Left renal cortex interstitium (tissue), 4 donors: ENCODE measurements at places on chromosomes 7 and 10.

DNA sequence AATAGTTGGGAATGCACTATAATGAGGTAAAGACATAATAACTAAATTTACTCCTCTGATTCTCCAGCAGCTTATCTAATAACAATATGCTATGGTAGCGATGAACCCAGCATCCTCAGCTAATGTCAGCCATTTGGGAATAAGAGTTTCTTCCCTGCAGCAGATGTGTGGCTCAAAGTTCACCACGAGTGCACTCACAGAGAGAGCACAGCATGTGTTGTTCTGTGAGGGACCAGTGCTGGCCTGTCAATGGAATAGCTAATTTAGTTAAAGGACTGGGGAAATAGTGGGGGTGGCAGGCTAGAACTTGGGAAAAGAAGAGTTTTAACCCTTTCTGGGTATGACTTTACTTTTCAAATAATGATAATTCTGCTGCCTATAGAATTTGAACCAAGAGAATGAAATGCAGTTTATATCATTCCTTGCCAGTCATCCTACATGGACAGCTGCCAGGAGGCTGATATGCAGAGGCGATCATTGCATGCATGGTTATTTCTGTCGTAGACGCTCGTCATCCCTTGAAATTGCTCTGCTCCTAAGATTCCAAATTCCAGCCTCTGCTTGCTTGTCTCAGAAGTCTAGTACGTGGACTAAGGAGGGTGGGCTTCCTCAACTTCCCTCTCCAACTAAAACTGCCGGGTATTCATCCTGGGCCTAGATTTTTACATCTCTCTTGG, 355.6 kb downstream of the RNLS start:
- no peak for DNase-seq

DNA sequence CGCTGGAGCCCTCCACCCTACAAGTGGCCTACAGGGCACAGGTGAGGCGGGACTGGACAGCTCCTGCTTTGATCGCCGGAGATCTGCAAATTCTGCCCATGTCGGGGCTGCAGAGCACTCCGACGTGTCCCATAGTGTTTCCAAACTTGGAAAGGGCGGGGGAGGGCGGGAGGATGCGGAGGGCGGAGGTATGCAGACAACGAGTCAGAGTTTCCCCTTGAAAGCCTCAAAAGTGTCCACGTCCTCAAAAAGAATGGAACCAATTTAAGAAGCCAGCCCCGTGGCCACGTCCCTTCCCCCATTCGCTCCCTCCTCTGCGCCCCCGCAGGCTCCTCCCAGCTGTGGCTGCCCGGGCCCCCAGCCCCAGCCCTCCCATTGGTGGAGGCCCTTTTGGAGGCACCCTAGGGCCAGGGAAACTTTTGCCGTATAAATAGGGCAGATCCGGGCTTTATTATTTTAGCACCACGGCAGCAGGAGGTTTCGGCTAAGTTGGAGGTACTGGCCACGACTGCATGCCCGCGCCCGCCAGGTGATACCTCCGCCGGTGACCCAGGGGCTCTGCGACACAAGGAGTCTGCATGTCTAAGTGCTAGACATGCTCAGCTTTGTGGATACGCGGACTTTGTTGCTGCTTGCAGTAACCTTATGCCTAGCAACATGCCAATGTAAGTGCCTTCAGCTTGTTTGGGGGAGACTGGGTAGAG, at the start of gene COL1A2:
TSS of gene COL1A2 (plus strand) at position 459 of the 704 bp plus-strand sequence. CDS start at position 596, 137 bp downstream.
- peak; percentile 66 for DNase-seq

DNA sequence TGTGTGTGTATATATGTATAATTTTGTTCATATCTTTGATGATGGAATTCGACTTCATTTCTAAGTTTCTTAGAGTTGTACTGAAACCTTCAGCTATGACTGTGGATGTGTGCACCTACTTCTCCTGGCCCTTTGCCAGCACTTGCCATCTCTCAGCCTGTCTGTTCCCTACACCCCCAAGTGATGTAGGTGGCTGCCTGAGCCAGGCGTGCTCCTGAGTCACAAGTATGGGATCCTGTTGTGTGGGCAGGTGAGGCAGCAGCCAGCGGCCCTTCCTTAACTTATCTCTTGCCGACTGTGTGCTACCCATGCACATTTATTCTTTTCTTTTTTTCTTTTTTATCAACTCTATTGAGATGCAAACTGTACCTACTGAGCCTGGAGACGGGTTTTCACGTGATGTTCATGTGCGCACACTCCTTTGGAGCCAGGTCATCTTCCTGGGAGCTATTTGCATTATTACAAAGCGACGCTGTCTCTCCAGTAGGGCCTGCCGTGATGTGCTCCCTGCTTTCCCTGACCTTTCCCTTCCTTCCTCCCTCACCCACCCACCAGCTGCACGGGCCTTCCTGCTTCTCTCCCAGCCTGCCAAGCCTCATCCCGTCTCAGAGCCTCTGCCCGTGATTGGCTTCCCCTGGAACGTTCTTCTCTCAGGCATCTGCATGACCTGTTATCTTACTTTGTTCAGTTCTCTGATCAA, 31.3 kb upstream of the GALNT11 start:
- no peak for DNase-seq

DNA sequence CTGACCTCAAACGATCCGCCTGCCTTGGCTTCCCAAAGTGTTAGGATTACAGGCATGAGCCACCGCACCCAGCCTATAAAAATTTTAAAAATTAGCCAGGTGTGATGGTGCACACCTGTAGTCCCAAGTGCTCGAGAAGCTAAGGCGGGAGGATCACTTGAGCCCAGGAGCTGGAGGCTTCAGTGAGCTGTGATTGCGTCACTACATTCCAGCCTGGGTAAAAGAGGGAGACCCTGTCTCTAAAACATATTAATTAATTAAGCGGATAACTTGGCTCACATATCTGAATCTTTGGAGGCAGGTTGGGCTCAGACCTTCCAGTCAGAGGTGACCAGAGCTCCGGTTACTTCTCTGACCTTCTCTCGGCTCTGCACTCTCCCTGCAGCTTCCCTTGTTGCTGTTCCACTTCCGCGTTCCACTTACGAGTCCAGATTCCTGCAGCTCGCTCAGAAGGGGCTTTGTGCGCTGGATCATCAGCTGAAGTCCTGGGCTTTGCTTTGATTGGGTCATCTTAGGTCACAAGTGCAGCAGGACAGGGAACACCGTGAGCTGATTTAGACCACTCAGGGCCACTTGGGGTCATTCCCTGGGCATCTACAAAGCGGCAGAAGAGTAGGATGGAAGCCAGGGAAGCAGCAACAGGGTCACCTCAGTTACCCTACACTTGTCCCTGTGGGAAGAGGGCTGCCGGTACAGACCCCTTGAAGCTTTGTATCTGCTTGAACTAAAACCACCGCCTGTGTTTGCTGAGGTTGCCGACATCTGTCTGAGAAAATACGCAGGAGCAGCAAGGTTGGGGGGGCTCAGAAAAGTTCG, 2.0 kb upstream of the ARPC1B start:
- DNase-seq, result no peak

GRCh38 chr10:125011171-125011925, 69.4 kb downstream of the ZRANB1 start:
- no peak for DNase-seq

- no peak for DNase-seq
These were observed 147.7 kb downstream of the UBE2H start for GRCh38 chr7:129804890-129805719.

- no peak for DNase-seq
These were observed 166.0 kb downstream of the FANK1 start for GRCh38 chr10:126062131-126063032.

DNA sequence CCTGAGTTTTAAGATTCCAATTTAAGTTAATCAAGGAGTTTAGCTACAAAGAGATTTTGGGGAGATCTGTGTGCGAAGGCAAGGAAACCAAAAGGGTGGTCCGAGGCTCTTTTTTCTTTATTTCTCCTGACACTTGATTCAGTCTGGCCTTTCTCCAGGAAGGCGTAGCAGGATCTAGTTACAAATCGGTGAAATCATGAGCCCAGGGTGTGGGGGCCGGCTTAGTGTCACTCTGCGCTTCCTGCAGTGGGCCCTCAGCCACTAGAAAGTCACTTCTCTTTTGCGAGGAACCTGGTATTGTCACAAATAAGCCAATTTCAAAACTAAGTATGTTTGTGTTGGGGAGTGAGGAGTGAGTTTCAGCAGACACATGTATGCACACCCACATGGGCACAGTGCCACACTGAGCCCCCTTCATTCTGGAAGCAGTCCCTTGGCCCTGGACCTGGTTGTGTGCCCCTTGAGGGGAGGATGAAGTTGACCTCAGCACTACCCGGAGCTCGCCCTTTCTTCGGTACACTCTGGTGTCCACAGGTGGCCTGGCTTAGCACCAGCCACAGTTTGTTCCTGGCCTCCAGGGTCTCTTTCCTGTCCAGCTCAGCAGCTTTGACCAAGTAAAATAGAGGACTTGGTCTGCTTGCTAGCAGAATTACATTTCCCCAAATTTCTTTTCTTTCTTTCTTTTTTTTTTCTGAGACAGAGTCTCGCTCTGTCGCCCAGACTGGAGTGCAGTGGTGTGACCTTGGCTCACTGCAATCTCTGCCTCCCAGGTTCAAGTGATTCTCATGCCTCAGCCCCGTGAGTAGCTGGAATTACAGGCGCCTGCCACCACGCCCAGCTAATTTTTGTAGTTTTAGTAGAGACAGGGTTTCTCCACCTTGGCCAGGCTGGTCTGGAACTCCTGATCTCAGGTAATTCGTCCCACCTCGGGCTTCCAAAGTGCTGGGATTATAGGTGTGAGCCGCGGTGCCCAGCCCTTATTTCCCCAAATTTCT, 84.0 kb upstream of the BTBD16 start:
- DNase-seq, result no peak

DNA sequence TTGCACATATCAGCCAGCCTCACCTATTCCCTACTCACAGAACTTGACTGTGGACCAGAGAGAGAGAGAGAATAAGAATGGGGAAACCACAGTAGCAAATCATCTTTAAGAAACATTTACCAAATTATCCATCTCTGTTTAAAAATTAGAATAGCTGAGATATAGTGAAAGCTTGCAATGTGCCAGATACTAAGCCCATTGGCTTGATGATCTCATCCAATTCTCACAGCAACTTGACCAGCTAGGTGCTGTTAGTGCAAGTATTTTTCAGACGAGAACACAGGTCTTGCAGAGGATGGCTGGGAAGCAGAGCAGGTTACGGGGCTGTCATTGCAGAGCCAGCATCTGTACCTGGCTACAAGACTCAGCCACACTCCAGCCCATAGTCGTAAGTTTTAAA, 50.9 kb downstream of the KLF6 start:
- DNase-seq, result no peak

DNA sequence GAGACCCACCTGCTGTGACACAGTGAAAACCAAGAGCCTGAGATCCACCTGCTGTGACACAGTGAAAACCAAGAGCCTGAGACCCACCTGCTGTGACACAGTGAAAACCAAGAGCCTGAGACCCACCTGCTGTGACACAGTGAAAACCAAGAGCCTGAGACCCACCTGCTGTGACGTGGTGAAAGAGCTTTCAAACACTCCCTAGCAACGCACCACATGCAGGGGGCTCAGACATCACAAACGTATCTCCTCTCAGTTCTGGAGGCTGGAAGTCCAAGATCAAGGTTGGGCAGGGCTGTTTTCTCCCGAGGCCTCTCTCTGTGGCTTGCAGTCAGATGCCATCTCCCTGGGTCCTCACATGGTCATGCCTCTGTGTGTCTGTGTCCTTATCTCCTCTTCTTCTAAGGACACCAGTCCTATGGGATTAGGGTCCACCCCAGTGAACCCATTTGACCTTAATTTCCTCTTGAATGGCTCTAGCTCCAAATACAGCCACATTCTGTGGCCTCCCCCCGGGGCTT, 43.8 kb downstream of the INSIG1 start:
- DNase-seq, result no peak

DNA sequence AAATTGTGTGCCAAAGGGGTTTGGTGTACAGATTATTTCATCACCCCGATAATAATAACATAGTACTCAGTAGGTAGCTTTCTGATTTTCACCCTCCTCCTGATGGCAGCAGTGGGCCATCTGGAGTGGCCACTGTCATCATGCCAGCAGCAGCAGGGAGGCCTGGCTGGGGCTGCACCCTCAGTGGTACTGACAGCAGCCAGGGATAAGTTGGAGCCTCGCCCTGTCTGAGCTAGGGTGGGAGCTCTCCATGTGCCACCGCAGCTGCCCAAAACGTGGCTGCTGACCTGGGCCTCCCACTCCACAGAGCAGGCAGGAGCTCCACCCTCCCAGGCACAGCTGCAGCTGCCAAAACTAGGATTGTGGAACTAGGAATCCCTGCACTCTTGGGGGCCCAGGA, 700.8 kb upstream of the KCND2 start:
- no peak for DNase-seq

- DNase-seq, result no peak
These were observed 31.3 kb upstream of the GDI2 start for GRCh38 chr10:5844345-5845055.

DNA sequence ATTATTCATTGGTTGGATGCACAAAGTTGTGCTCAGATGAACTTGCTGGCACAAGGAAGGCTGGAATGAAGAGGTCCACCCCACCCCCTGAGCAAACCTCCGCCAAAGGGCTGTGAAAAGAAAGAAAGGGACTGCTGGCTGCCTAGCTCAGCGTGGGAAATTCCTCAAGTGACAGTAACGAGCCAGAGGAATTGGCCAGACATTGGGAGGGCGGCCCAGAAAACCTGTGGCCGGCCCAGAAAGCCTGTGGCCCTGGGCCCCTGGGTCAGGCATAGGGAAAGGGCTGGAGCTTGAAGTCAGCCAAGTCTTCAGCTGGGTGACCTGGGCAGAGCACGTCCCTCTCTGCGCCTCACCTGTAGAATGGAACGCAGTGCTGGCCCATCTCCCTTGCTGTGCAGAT, 30.6 kb upstream of the CTBP2 start:
- no peak for DNase-seq

GRCh38 chr7:132240262-132240661, 336.0 kb downstream of the PLXNA4 start:
- no peak for DNase-seq

- no peak for DNase-seq
These were observed 216.0 kb downstream of the KCNMA1 start for GRCh38 chr10:77421591-77421990.

GRCh38 chr7:76424413-76425111, at the start of gene ZP3:
TSS of gene ZP3 (plus strand) at chr7:76424950. CDS start at chr7:76424965, 15 bp downstream.
- no peak for DNase-seq

DNA sequence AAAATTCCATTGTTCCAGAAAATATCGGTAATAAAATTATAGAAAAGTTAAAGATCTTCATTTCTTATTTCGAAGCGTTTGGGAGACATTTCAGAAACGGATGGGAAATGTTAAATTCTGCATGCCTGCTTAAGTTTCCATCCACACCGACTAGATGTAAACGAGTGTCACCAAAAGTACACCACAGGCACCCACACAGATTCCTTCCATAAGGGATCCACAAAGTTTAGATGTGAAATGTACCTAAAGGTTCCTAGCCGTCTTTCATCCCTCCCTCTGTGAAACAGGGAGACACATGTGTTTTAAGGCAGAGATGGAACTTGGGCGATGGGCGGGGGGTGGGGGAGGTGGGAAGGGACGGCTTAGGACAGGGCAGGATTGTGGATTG, 621 bp upstream of the CAV1 start:
- DNase-seq, result no peak

DNA sequence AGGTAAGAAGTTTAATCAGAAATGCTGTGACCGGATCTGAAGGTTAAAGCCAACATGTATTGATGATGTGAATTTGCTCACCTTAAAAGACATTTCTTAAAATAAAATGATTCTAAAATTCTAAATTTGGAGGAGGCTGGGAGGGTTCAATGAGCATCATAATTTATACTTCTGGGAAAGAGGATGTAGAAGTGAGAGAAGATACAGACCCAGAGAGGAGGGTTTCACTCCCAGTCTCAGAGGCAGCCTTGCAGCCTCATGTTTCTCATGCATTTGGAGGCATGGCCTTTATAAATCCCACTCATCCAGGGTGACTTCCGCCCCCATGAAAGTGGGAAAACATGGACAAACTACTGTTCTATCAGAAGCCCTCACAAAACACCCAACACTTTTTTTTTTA, 305.6 kb upstream of the PITRM1 start:
- no peak for DNase-seq

- DNase-seq, result no peak
These were observed 318.5 kb downstream of the SH2D4B start for GRCh38 chr10:80856186-80856585.
